ENCODE measurements at places on chromosomes 16 and 17. TPM values are rescaled to one million over a fixed set of nuclear protein-coding genes. Genes with fewer than 3 reads are reported as not detected.

GRCh38 chr16:47643323-47644000 lies 182.3 kb downstream of the PHKB start:
- no peak for DNase-seq
- no peak overlapping the region for H3K4me3 ChIP-seq
- no peak overlapping the region for H3K27ac ChIP-seq
- H3K4me1 ChIP-seq: peaks cover 18% of the 10 kb centered on the region
- no peaks in the 10 kb centered on the region for H3K27me3 ChIP-seq

DNA sequence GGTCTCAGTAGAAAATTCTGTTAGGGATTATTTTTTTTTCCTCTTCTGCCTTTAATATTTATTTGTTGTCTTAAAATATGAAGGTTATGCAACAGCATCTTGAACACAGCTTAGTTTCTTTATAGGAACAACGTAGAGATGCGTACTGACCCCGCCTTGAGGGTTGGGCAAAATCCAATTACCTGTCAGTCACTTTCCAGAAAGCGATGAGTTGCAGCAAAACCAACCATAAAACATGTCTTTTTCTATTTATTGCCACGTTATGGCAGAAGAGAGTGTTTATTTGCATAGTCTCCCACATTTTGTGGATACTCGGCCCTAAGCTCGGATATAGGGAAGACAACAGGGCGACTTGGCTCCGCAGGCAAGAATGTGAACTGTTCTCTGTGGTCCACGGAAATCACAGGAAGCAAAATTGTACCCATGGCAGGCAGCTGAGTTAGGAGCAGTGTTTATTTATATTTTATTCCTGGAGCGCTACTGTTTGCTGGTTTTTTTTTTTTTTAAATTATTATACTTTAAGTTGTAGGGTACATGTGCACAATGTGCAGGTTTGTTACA lies 44.3 kb upstream of the CACNG5 start:
- H3K27ac ChIP-seq: no peak overlapping the region
- peaks cover 77% of the 10 kb centered on the region for H3K36me3 ChIP-seq
- H3K27me3 ChIP-seq: no peaks in the 10 kb centered on the region
- no peaks in the 10 kb centered on the region for H3K4me1 ChIP-seq
- no peak overlapping the region for H3K4me3 ChIP-seq
- no peak for DNase-seq

Gene SDR42E2
- polyA plus RNA-seq: 0.04 TPM

DNA sequence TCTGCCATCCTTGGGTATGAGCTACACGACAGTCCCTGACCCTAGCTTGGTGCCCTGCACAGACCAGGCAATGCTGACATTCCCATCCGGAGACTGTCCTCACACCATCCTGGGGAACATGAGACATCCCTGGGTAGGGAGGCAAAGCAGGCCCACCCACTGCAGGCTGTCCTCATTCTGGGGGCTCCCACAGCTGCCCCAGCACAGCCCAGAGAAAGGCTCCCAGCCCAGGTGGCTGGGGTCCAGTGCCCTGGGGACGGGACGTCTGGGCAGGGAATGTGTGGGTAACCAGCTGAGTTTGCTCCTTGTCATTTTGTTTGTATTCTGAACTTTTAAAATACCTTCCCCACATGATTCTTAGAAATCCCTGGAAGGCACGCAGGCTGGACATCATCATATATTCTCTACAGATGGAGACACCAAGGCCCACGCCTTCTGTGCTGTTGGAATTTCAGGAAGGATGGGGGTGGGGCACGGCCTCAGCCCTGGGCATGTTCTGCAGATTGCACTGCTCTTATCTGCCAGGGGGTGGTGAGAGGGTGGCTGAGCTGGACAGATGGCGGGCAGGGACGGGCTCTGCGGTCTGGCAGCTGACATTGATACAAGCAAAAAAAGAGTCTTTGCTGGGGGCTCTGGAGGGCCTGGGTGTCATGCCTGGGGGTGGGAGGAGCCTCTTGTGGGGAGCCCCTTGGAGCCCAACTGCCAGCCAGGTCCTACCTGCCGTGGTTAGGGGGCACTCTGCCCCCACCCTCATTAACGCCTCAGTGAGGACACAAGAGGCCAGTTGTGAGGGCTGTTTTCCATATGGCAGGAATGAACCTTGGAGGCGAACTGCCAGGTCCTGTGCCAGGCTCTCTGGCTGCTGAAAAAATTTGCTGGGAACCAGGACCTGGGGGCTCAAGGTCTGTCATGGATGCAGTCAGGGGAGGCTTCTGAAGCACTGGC lies 28.4 kb downstream of the LRRC75A start:
- no peaks in the 10 kb centered on the region for H3K36me3 ChIP-seq
- H3K4me3 ChIP-seq: no peak overlapping the region
- no peaks in the 10 kb centered on the region for H3K4me1 ChIP-seq
- peak overlapping the region; percentile 16 for H3K27ac ChIP-seq
- no peaks in the 10 kb centered on the region for H3K27me3 ChIP-seq

Gene WNT9B
- not detected for polyA plus RNA-seq

GRCh38 chr16:24364596-24364995 lies 108.5 kb downstream of the CACNG3 start:
- no peak overlapping the region for H3K27ac ChIP-seq
- H3K4me1 ChIP-seq: peaks cover 7% of the 10 kb centered on the region
- no peak for DNase-seq
- H3K27me3 ChIP-seq: no peaks in the 10 kb centered on the region
- no peaks in the 10 kb centered on the region for H3K36me3 ChIP-seq

DNA sequence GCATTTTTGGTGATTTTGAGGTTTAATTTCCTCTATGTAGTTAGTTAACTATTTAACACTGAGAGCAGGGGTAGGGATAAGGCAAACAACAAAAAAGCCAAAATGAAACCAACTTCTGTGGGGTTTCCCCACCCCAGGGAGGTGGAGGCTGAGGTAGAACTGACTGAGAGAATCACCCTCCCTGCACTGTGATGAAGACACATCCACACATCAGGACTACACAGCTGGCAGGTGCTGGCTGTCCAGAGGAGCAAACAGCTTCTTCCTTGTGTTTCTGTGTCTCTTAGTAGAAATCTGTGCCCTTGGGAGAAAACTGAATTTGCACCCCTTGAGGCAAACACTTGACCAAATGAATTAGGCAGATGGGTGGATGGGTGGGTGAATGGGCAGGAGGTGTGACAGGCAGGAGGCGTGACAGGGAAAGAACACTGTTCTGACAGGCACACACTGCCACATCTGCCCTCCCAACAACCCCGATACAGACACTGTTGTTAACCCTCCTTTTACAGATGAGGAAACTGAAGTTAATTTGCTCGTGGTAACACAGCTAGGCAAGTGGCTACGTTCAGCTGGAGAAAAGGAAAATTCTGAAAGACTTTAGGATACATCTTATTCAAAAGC lies 62.9 kb upstream of the AMZ2 start:
- H3K27ac ChIP-seq: no peak overlapping the region
- no peak overlapping the region for H3K4me3 ChIP-seq
- no peaks in the 10 kb centered on the region for H3K4me1 ChIP-seq
- H3K27me3 ChIP-seq: no peaks in the 10 kb centered on the region
- no peak for DNase-seq

DNA sequence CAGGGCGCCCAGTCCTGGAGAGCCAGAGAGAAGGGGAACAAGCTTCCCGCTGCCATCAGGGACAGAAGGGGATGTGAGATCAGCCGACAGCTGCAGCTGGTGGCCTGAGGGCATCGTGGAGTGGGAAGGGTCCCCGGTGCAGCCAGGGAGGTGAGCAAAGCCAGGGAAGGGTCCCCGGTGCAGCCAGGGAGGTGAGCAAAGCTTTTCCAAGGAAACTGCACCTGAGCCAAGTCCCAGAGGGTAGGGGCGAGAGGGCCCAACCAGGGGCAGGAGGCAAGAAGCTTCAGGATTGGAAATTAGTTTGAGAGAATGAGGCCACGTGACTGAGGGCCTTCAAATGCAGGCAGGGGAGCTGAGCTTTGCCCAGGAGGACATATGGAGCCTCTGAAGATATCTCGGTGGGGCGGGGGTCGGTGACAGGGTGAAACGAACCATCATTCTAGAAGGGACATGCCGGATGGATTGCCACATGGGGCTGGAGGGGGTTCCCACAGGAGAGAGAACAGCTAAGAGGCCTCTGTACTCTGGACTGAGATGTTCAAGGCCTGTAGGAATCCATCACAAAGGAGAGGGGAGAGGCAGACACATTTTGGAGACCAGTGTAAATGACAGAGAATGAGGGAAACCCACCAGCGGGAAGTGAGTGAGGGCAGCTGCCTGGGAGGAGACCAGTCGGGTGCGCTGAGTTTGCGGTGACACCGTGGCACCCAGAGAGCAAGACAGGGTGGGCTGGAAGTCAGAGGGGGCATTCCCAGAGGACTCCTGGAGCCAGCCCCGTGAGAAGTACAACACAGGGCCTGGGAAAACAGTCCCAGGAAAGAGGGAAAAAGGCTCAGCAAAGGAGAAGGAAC lies 31.4 kb upstream of the RPH3AL start:
- no peaks in the 10 kb centered on the region for H3K36me3 ChIP-seq
- peaks cover 14% of the 10 kb centered on the region for H3K4me1 ChIP-seq
- H3K27ac ChIP-seq: no peak overlapping the region
- no peak for DNase-seq

Gene FNDC8
- not detected for polyA plus RNA-seq
